GM10248 (cell line): ENCODE measurements at places on chromosomes 2 and 18.

DNA sequence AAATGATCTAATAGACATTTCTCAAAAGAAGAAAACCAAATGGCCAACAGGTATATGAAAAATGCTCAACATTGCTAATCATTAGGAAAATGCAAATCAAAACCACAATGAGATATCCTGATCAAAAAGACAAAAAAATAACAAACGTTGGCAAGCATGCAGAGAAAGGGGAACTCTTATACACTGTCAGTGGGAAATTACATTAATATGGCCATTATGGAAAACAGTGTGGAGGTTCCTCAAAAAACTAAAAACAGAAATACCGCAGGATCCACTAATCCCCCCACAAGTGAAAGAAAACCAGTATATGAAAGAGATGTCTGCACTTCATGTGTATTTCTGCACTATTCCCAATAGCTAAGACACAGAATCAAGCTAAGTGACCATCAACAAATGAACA is 57.7 kb upstream of the CTIF start:
- DNase-seq: no peak

DNA sequence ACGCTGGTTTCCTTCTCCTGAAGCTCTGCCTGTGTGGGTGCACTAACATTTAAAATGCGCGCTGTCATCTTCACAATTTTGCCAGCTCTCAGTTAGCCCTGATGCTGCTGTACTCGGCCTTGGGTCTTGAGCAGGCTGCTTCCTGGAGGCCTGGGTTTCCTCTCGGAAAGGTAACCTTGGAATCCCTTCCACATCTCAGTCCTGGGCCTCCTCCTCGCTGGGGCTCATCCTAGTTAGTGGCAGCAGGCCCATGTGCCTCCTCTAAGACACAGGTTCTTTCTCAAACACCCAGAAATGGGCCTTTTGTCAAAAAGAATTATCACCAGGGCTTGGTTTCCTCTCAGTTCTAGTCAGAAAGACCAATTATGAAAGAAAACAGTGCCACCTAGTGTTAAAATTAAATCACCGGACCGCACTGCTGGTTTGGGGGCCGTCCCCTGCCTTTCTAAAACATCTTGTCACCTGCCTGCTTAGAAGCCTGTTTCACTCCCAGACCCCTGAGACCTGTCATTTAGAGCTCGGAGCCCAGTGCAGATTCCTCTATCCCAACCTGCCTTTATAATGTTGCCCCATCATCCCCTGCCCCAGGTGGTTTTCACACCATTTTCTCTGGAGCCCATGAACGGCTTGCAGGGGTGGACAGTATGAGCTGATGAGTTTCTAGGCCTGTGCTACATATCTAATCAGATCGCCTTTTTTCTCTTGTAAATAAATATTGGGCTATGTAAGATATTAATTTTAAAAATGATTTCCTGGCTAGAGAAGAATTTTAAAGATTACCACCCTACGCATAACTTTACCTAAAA is 42.4 kb downstream of the HK2 start:
- peak; percentile 76 for DNase-seq

DNA sequence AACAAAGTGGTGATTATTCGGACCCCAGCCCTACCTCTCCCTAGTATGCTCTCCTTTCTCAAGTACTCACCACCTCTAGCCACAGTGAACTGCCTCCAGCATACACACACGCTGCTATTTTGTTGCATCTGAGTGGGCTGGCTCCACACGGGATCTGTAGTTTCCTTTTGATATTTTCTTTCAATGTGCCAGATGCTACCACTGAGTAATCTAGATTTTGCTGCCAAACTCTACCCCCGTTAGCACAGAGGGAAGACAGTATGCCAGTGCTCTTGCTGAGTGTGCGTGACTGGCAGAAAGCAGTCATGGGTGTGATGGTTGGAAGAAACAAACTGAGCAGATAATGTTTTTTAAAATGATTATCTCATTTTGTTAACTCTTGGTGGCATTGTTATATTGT is 11.6 kb downstream of the CFLAR start:
- no peak for DNase-seq

GRCh38 chr2:71865391-71865965 is 282.2 kb downstream of the CYP26B1 start:
- DNase-seq: no peak

DNA sequence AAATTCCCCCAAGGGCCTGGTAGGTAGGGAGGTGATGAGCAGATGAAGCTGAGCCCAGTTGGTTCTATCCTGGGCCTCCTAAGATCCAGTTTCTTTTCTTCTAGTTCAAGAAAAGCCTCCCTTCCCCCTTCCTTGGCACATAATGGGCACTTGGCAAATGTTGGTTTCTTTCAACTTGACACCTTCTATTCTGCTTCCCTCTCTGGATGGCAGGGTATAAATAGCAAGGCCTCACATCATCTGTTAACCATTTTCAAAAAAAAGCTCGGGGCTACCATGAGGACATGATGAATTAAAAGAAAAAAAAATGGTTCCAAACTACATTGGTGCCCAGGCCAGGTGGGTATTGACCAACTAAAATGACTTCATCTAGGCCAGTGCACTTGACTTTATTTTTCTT is 29.9 kb downstream of the CTAGE1 start:
- DNase-seq: no peak

DNA sequence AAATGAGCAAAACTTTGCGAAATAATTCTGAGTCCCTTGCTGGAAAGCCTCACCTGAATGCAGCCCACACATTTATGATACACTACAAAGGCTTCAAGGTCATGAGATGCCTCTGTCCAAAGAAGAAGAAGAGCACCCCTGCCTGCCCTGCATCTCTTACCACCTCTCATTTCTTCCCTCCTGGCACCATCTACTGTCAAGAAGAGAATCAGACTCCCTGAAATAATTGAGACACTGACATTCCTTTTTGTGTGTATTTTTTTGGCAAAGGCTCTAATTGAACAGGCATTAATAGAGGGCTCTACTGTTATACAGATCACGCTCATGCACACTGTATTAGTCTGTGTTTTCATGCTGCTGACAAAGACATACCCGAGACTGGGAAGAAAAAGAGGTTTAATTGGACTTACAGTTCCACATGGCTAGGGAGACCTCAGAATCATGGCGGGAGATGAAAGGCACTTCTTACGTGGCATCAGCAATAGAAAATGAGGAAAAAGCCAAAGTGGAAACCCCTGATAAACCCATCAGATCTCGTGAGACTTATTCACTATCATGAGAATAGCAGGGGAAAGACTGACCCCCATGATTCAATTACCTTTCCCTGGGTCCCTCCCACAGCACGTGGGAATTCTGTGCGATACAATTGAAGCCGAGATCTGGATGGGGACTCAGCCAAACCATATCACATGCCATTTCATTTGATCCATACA is 176.3 kb downstream of the ALPK2 start:
- DNase-seq: no peak

- no peak for DNase-seq
These were observed 158.8 kb upstream of the SIX2 start for GRCh38 chr2:45167920-45168629.

GRCh38 chr2:134314681-134315368 is 61.0 kb downstream of the MGAT5 start:
- DNase-seq: no peak

DNA sequence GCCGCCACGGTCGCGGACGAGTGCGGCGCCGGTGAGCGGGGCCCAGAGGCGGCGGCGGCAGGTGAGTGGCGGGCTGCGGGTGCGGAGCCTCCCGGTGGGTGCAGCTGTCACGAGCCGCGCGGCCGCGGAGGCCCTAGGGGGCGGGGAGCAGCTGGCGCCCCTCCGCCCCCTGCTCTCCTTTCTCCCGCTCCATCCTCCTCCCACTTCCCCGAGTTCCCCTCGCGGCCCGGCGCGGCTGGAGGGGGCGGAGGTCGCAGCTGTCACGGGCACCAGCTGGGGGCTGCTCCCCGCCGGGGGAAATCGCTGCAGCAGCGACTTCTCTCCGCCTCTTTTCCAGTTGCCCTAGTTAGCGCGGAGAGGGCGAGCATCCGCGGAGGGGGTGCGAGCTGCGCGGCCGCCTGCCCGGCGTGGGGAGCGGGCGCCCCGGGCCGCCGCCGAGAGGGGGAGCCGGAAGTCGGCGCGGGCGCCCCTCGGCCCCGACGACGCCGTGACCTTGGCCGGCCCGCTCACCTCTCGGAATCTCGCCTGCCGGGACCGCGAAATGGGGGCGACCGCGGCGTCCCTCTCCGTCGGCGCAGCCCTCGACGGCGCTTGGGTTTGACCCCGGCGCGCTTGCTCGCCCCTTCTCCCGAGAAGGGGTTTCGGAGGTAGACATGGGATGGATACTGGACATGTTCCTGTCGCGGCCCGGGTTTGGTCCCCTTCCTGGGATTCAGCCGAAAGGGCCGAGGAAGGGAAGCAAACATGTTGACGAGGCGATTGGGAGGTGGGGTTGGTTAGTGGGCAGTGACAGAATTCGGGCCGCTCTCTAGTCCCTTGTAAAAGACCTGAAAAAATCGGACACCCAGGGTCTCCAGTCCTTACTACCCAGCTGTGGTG is 727 bp downstream of the NCOA1 start:
- DNase-seq: peak; percentile 66

GRCh38 chr2:225735844-225736243 is 336.3 kb downstream of the NYAP2 start:
- no peak for DNase-seq

- DNase-seq: no peak
These were observed 4.9 kb upstream of the SCN9A start for GRCh38 chr2:166380615-166381014.

GRCh38 chr18:63981719-63982118 is 11.8 kb downstream of the SERPINB8 start:
- no peak for DNase-seq
